Suprapubic skin (tissue), 4 donors: ENCODE measurements at places on chromosomes 12 and 14. TPM values are rescaled to one million over a fixed set of nuclear protein-coding genes. Genes with fewer than 3 reads are reported as not detected.

The GPD1 gene
- total RNA-seq, result 63.6 TPM

DNA sequence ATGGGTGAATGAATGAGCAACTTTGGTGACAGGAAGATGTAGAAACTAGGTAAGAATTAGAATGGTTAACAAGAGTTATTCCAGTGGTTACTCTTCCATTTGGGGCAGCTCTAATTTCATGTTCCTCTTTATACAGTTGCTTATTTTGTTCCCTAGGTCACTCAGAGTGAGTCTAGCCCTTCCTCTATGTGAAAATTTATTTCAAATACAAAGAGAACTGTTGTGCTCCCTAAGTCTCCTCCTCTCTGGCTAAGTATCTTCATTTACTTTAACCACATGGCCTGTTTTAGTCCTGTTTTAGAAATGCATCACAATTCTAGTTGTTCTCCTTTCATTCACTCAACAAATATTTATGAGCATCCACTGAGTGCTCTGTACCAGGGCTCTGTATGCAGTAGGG lies 51.1 kb upstream of the HIF1A start:
- no peak for DNase-seq
- H3K36me3 ChIP-seq, result no peaks in the 10 kb centered on the region
- H3K4me1 ChIP-seq, result peaks cover 29% of the 10 kb centered on the region
- H3K4me3 ChIP-seq, result no peak overlapping the region
- H3K27ac ChIP-seq, result no peak overlapping the region

The TAS2R9 gene
- total RNA-seq, result not detected

GRCh38 chr12:44584625-44585024 lies 291.5 kb downstream of the NELL2 start:
- H3K4me1 ChIP-seq, result no peaks in the 10 kb centered on the region
- DNase-seq, result no peak
- H3K4me3 ChIP-seq, result no peak overlapping the region

DNA sequence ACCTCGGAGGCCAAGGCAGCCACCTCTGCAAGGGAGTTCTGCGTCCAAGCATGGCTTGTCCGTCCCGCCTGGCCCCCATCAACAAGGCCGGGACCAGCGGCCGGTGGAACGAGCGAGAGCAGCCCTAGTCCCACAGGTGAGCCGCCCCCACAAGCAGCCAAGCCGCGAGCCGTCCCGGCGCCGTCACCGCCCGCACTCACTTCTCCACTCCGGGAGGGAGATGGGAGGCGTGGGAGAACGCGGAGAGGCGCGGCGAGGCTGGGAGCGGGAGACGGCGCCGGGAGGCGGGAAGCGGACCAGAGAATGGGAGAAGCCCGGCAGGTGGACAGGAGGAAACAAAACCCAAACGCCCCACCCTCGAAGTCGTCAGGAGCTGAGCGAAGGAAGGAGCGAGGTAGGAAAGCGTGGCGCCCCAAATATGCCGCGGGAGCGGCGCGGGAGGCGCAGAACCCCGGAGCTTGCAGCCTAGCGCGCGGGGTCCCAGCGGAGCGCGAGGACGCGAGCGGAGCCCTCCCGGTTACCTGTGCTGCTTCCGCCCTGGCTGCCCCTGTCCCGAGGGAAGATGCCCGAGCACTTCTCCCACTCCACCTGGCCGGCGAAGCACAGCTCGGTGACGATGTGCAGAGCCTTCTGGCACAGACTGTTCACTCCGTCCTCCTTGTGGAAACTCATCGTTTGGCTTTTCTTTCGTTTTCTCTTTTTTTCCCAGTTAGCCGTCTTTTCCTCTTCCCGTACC lies 600 bp downstream of the SYT10 start:
- peaks cover 34% of the 10 kb centered on the region for H3K27me3 ChIP-seq
- peak overlapping the region; percentile 59 for H3K4me3 ChIP-seq
- H3K36me3 ChIP-seq, result no peaks in the 10 kb centered on the region
- peaks cover 18% of the 10 kb centered on the region for H3K4me1 ChIP-seq
- DNase-seq, result peak; percentile 57

The E2F7 gene
- total RNA-seq, result 5.2 TPM

The DNAL1 gene
- total RNA-seq, result 3.4 TPM

GRCh38 chr12:126343321-126343720 lies 1278.1 kb downstream of the AACS start:
- H3K36me3 ChIP-seq, result no peaks in the 10 kb centered on the region
- H3K27ac ChIP-seq, result no peak overlapping the region
- no peaks in the 10 kb centered on the region for H3K27me3 ChIP-seq
- H3K4me1 ChIP-seq, result no peaks in the 10 kb centered on the region
- no peak for DNase-seq

GRCh38 chr14:94009767-94010166 lies 12.7 kb downstream of the CCDC197 start:
- no peak overlapping the region for H3K27ac ChIP-seq
- DNase-seq, result no peak
- no peak overlapping the region for H3K4me3 ChIP-seq

The CD69 gene
- total RNA-seq, result 0.93 TPM

GRCh38 chr14:78469947-78470346 lies 299.8 kb downstream of the NRXN3 start:
- no peaks in the 10 kb centered on the region for H3K27me3 ChIP-seq
- H3K36me3 ChIP-seq, result no peaks in the 10 kb centered on the region
- DNase-seq, result no peak
- no peak overlapping the region for H3K27ac ChIP-seq
- no peak overlapping the region for H3K4me3 ChIP-seq

DNA sequence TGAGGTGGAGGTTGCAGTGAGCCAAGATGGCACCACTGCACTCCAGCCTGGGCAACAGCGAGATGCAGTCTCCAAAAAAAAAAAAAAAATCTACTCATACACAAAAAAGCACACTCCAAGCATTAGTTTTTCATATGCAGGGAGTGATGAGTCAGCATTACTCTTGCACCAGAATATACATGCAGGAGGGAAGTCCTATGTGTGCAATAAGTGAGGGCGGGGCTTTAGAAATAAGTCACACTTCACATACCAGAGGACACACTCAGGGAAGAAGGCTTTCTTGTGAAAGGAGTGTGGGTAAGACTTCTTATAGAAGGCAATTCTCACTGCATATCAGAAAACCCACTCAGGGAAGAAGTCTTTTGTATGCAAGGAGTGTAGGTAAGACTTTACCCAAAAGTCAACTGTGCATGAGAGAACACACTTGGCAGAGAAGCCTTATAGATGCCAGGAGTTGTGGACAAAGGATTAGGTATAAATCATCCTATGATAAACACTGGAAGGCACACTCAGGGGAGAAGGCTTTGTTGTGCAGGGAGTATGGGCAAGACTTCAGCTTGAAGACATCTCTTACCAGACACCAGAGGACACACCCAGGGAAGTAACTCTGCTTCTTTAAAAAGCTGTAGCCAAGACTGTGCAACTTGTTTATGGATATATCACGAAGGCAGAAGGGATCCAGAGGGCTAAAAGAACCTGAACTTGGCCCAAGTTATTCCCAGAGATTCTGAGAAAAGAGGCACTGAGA lies 50.5 kb downstream of the ATF7 start:
- H3K4me3 ChIP-seq, result no peak overlapping the region
- peaks cover 18% of the 10 kb centered on the region for H3K4me1 ChIP-seq

- H3K4me1 ChIP-seq, result no peaks in the 10 kb centered on the region
- no peak for DNase-seq
- no peak overlapping the region for H3K27ac ChIP-seq
- no peak overlapping the region for H3K4me3 ChIP-seq
Measured at GRCh38 chr14:105862581-105863239, 336.3 kb downstream of the TMEM121 start.

DNA sequence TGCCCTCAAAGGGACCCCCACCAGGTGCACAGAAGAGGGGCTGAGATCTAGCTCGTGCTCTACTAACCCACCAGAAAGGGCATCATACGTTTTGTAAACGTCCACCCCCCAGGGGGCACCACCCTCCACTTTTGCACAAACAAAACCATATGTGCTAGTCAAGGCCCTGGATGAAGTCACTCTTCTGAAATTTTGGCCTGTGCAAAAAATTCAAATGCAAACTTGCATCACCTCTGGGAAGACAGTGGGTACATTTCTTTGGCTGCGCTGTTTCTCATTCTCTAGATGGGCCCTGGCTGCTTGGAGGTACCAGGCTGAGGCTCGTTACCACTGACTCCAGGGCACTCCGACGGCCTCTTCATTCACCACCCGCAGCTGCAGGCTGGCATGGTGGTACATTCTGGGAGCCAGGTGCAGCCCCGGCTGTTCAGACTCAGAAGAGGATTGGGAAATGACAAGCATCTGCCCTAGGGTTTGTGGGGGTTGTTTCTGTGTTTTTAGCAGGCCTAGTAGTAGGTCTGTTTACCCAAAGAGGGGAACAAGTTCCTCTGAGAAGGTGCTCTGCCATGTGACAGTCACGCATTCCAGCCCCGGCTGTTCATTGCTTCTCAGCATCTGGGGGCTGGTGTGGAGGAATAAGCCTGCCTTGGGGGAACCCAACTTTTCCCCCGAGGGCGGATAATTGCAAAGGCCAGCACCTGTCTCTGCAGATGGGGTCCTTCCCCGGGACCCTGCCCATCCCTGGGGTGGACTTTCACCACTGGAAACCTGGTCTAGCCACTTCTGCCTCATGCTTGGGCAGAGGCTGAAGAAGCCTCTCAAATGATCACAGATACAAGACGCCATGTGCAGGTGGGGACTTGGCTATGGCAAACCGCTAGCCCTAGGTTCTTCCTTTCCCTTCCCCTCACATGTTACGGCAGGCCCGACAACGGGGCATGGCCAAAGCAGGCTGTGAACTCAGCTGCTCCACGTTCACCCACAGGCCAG lies 147.6 kb downstream of the DPF3 start:
- no peak overlapping the region for H3K27ac ChIP-seq
- H3K4me3 ChIP-seq, result no peak overlapping the region
- no peaks in the 10 kb centered on the region for H3K4me1 ChIP-seq
- H3K27me3 ChIP-seq, result no peaks in the 10 kb centered on the region
- DNase-seq, result no peak

The KRT82 gene
- 1.3 TPM for total RNA-seq

The RPGRIP1 gene
- not detected for total RNA-seq

DNA sequence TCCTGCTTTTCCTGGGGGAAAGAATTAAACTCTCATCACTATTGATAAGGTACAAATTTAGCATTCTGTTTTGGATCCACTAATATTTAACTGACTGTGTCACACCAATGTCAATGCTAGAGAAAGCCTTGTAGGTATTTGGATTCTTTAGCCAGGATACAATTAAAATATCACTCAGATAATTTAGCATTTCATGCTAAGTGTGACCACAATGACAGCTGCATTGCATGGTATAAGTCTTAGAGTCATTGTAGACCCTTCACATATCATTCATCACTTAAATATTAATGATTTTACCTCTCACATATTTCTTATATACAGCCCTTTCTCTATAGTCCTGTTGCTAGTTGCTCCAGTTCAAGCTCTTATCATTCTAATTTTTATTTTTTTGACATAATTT lies 85.3 kb upstream of the ATP2B1 start:
- H3K27ac ChIP-seq, result no peak overlapping the region
- DNase-seq, result no peak
- H3K4me3 ChIP-seq, result no peak overlapping the region
- no peaks in the 10 kb centered on the region for H3K36me3 ChIP-seq

- H3K36me3 ChIP-seq, result no peaks in the 10 kb centered on the region
- no peak for DNase-seq
- no peaks in the 10 kb centered on the region for H3K4me1 ChIP-seq
Measured at GRCh38 chr12:61538951-61539350, 721.3 kb upstream of the USP15 start.

- no peak overlapping the region for H3K4me3 ChIP-seq
- no peak for DNase-seq
- no peaks in the 10 kb centered on the region for H3K36me3 ChIP-seq
- peaks cover 7% of the 10 kb centered on the region for H3K4me1 ChIP-seq
Measured at GRCh38 chr12:45762185-45763110, 32.9 kb downstream of the ARID2 start.

The RAD9B gene
- total RNA-seq, result 0.19 TPM

- no peaks in the 10 kb centered on the region for H3K27me3 ChIP-seq
- no peaks in the 10 kb centered on the region for H3K4me1 ChIP-seq
- DNase-seq, result no peak
- no peak overlapping the region for H3K27ac ChIP-seq
- no peak overlapping the region for H3K4me3 ChIP-seq
- no peaks in the 10 kb centered on the region for H3K36me3 ChIP-seq
Measured at GRCh38 chr12:28710882-28711281, 438.2 kb upstream of the FAR2 start.

DNA sequence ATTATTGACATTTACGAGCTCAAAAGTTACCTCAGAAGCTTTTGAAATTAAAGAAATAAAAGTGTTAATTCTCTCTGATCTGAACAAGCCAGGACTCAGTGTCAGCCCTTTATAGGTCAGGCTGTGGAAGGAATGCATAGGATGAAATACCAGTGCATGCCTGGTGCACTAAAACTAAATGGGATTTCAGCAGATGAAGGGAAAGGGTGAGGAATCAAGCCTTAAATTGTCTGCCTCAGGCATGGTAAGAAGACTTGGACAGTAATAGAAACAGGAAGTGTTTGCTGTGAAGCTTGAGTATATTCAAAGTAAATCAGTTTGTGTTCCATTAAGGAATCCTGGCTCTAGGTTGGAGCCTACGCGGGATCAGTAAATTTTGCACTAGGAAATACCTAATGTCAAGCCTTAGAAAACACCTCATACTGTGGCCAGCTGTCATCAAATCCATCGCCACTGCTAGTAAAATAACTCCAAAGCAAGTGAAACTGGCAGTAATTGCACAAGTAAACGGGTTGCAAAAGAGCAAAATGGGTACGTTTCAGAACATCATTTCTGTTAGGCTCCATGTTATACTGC lies 76.3 kb downstream of the PDE3A start:
- DNase-seq, result no peak
- H3K27ac ChIP-seq, result no peak overlapping the region
- H3K27me3 ChIP-seq, result no peaks in the 10 kb centered on the region
- H3K4me3 ChIP-seq, result no peak overlapping the region

The RND1 gene
- 0.65 TPM for total RNA-seq

The ABCD2 gene
- total RNA-seq, result 0.24 TPM

- no peak overlapping the region for H3K4me3 ChIP-seq
- H3K27ac ChIP-seq, result no peak overlapping the region
- no peak for DNase-seq
- H3K4me1 ChIP-seq, result peaks cover 23% of the 10 kb centered on the region
Measured at GRCh38 chr12:124491856-124492420, 75.5 kb downstream of the NCOR2 start.

DNA sequence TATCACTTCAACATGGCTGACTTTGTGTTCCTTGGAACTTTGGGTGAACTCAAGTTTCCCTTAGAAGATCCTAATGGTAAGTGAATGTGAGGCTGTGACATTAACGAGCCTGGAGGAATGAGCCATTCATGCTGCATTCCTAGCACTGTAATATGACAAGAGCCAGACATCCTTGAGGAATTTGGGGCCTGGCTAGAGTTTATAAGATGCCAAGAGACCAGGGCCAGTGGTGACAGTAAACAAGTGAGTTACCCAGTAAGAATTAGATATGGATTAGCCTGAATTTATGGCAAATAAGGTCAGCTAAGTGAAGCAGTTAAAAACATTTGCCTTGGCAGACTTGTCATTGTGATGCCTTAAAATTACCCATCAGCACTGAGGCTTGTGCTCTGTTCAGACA lies 232.4 kb downstream of the AKAP6 start:
- peaks cover 15% of the 10 kb centered on the region for H3K4me1 ChIP-seq
- H3K36me3 ChIP-seq, result no peaks in the 10 kb centered on the region
- H3K27ac ChIP-seq, result no peak overlapping the region
- no peak overlapping the region for H3K4me3 ChIP-seq
